Activated T-helper 2 cell treated with anti-CD3 and anti-CD28 coated beads, Interferon-gamma antibody, Interleukin-2, Interleukin-4, amounts not matched to agents 10 μg/mL and 5 μg/mL and 100 μg/mL, durations not matched to agents 14 hours and 24 hours and 36 hours (primary cell): ENCODE measurements at places on chromosomes 4 and X. TPM values are rescaled to one million over a fixed set of nuclear protein-coding genes. Genes with fewer than 3 reads are reported as not detected.

The SPATA4 gene
- not detected in 2 replicates for total RNA-seq

The COL4A6 gene
- total RNA-seq: not detected in 2 replicates

The VCX gene
- not detected in 2 replicates for total RNA-seq

The RIBC1 gene
- total RNA-seq: 0.43 and 0.90 TPM in 2 replicates

The WAS gene
- 117 and 120 TPM in 2 replicates for total RNA-seq

The S100P gene
- 3.4 and 5.8 TPM in 2 replicates for total RNA-seq

The CXCL10 gene
- 1.3 and 1.4 TPM in 2 replicates for total RNA-seq

The RASSF6 gene
- not detected in 2 replicates for total RNA-seq

The PFKFB1 gene
- 0.25 and 0.50 TPM in 2 replicates for total RNA-seq

The FAM13A gene
- 2.4 and 4.5 TPM in 2 replicates for total RNA-seq

The CLNK gene
- total RNA-seq: 0.89 and 1.3 TPM in 2 replicates

The ADH1C gene
- not detected in 2 replicates for total RNA-seq

The LPAR4 gene
- not detected in 2 replicates for total RNA-seq

The NRK gene
- not detected in 2 replicates for total RNA-seq

The CXorf38 gene
- total RNA-seq: 19.5 TPM in 2 replicates

The SYN1 gene
- 0.21 TPM in 2 replicates for total RNA-seq

The SPANXA1 gene
- total RNA-seq: not detected in 2 replicates

The WDR17 gene
- 1.0 and 1.4 TPM in 2 replicates for total RNA-seq

The F8 gene
- 3.6 and 3.7 TPM in 2 replicates for total RNA-seq

The MAP7D2 gene
- 0.21 and 0.46 TPM in 2 replicates for total RNA-seq

The UGT2B11 gene
- not detected in 2 replicates for total RNA-seq

The PCYT1B gene
- total RNA-seq: 0.09 and 0.21 TPM in 2 replicates

The MTTP gene
- not detected in 2 replicates for total RNA-seq

The CAMK2D gene
- 58.4 and 61.3 TPM in 2 replicates for total RNA-seq

The BANK1 gene
- total RNA-seq: 0.14 and 0.16 TPM in 2 replicates

The ADH7 gene
- not detected in 2 replicates for total RNA-seq
